Stimulated activated CD4-positive, alpha-beta T cell treated with anti-CD3 and anti-CD28 coated beads, Interleukin-1b, Interleukin-23, amount 100 ng/mL, for 24 hours (primary cell): ENCODE measurements at places on chromosomes 7 and 10.

DNA sequence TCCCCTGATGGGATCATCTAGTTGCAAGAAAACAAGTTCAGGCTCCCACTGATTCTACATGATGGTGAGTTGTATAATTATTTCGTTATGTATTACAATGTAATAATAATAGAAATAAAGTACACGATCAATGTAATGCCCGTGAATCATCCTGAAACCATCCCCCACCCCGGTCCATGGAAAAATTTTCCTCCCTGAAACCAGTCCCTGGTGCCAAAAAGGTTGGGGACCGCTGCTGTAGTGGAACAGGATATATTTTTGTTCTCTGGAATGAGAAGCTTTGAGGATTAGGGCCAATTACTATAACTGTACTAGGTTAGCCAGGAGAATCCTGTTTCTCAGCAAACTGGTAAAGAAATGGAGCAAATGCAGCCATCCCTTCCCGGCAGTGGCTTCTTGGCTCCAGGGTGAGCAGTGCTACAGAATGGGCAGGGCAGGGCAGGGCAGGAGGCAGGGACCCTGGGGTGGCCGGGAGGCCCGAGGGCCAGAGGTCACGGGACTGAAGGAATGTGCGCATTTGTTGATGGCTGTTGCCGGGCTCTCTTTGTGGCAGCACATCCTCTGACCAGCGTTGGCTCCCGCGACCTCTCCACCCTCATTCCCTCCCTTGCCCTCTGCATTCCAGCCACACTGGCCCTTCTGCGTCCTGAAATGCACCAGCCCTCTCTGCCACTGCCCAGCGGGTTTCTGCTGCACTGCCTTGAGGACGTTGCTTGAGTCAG is 162.3 kb upstream of the NPS start:
- no peak for DNase-seq

- no peak for DNase-seq
Observed at GRCh38 chr10:8405596-8405995, 351.1 kb downstream of the GATA3 start.

GRCh38 chr7:117785431-117785830 is 87.8 kb downstream of the CTTNBP2 start:
- no peak for DNase-seq

DNA sequence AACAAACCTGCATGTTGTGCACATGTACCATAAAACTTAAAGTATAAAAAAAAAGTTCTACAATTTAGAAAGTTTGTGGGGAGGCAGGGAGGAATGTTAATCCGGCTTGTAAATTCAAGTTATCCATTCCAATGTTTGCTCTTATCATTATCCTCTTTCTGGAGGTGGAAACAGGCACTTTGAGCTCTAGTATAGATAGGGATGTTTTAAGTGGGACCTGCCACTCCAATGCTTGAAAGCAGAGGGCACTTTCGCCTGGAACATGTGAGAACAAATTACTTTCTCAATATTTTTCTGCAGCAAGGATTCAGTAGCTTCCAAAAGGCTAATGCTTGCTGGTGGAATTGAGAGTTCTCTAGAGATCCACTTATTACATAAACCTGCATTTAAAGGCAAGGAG is 45.6 kb downstream of the FEZF1 start:
- no peak for DNase-seq

DNA sequence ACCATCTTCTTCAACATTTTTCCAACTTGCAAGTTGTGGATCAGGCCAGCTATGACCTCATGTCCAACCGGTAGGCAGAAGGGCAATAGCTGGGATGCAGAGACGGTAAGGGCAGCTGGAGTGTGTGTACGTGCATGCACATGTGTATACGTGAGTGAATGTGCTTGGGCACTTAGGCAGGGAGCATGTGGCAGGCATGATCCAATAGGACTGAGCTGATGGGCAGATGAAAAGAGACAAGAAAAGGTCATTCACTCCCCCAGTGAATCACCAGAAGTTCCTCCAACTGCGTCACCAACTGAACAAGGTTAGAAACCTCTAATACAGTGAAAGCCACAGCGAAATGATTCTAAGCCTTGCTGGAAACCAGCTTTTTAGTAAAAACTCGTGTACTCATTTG is 176.1 kb downstream of the FGFR2 start:
- DNase-seq, result no peak

GRCh38 chr10:122171302-122172075 is 99.6 kb upstream of the BTBD16 start:
- no peak for DNase-seq

DNA sequence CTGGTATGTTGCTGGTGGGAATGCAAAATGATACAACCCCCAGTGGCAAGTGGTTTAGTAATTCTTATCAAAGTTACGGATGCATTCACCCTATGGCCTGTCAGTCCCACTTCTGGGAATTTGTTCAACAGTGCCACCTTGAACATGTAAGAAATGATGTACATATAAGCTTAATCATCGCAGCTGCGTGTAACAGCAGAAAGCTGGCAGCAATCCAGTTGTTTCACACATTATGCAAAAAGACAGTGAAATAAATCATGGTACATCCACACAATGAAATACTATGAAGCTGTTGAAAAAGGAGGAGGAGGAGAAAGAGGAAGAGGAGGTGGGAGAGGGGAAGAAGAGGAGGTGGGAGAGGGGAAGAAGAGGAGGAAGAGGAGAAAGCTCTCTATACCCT is 76.2 kb upstream of the MYL10 start:
- DNase-seq, result no peak

- no peak for DNase-seq
Observed at GRCh38 chr7:42074076-42074475, 162.9 kb downstream of the GLI3 start.

DNA sequence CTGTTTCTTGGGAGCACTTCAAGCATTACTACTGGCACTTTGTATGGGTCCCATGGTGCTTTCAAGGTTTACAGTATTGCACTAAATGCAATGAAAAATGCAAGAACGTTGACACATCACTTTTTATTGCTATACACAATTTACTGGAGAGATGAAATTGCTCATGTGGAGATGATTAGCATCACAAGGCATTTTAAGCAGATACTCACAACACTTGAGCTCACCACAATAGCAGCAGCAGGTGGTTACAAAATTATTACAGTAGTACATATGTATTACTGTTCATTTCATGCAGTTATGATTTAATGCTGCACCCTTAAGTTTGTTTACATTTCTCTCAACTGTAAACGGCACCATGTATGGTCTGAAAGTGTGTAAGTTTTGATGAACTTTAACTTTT is 537.7 kb downstream of the GRM8 start:
- DNase-seq, result no peak

- no peak for DNase-seq
Observed at GRCh38 chr10:132845780-132846595, 60.0 kb upstream of the NKX6-2 start.
